ENCODE measurements at places on chromosomes 7 and 10. TPM values are rescaled to one million over a fixed set of nuclear protein-coding genes. Genes with fewer than 3 reads are reported as not detected.

The ITPRID1 gene
- total RNA-seq: 1.6 TPM

The CYP2W1 gene
- total RNA-seq: 6.6 TPM

DNA sequence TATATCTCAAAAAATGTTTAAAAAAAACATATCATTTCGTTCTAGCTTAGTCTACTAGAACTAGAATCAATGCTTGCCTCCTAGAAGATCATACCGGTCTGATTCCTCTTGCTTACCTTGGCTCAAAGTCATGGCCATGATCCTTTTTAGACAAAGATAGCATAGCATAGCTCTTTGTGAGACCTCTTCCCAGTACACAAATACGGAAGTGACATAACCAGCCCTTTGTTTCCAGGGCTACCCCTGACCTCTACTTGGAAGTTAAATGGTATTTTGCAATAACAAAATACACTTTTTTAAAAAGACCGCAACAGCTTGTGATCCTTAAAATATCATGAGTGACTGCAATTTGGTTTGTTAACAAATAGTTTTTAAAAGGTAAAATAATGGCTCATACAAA, 130.7 kb upstream of the NOBOX start:
- no peak overlapping the region for H3K27ac ChIP-seq
- no peaks in the 10 kb centered on the region for H3K27me3 ChIP-seq
- H3K4me1 ChIP-seq: no peaks in the 10 kb centered on the region
- DNase-seq: no peak

DNA sequence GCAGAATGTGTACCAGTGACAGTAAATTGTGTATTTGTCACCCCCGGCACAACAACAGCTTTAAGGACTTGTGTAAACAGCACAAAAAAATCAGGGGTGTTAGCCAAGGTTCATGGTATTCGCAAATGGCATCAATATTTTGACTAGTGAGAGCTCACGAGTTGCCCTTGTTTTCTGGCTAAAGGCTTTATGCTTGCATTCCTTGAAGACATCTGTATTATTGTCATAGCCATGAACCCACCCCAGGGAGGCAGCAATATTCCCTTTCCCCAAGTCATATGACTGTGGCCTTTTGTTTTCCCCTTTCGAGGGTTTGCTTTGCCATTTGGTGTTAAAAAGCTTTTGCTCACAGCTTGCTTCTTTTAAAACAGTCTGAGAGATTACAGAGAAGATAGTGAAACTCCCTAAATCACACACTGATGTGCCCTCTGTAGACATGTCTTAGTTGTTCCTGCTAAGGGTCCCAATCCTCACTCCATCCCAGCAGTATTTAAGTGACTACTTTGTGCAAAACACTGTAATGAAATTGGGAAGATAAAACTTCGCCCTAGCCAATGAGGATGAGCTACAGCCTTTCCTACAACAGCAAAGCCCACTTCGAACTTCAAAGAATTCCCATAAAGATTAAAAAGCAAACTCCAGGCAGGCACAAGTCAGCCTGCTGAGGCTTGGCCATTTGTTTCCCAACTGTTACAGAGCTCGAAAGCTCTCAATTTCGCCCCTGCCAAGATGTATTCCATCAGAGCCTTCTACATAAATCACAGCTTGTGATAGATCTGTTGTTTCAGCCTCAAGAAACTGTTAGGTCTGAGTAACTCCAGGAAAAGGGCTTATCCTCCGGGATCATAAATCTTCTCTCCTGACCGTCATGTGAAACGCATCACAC, 172.3 kb downstream of the ADAM12 start:
- peak; percentile 30 for DNase-seq
- no peak overlapping the region for H3K4me3 ChIP-seq
- no peaks in the 10 kb centered on the region for H3K4me1 ChIP-seq
- no peaks in the 10 kb centered on the region for H3K36me3 ChIP-seq
- H3K27me3 ChIP-seq: no peaks in the 10 kb centered on the region
- peak overlapping the region; percentile 68 for H3K27ac ChIP-seq

GRCh38 chr7:107968449-107968848, 34.5 kb downstream of the LAMB1 start:
- no peaks in the 10 kb centered on the region for H3K27me3 ChIP-seq
- no peak overlapping the region for H3K27ac ChIP-seq
- H3K36me3 ChIP-seq: no peaks in the 10 kb centered on the region
- DNase-seq: no peak

DNA sequence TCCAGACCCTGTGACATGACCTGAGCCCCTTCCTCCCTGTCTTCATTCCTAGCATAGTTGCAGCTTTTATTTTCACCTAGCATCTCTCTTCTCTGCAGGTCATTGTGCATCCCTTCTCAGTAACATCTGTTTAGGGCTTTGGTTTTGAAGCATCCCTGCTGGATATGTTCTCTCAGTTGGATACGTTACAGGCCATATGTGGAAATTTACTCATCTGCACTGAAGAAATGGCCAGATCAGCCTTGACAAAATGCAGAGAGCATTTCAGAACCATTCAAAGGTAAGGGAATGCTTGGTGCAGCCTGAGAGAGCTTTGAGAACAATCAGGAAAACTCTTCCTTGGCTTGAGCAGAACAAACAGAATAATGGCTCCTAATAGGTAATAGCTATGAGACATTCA, 647.0 kb downstream of the KCNMA1 start:
- H3K27me3 ChIP-seq: no peaks in the 10 kb centered on the region
- no peak overlapping the region for H3K4me3 ChIP-seq
- peaks cover 4% of the 10 kb centered on the region for H3K4me1 ChIP-seq
- no peak for DNase-seq
- H3K27ac ChIP-seq: no peak overlapping the region

DNA sequence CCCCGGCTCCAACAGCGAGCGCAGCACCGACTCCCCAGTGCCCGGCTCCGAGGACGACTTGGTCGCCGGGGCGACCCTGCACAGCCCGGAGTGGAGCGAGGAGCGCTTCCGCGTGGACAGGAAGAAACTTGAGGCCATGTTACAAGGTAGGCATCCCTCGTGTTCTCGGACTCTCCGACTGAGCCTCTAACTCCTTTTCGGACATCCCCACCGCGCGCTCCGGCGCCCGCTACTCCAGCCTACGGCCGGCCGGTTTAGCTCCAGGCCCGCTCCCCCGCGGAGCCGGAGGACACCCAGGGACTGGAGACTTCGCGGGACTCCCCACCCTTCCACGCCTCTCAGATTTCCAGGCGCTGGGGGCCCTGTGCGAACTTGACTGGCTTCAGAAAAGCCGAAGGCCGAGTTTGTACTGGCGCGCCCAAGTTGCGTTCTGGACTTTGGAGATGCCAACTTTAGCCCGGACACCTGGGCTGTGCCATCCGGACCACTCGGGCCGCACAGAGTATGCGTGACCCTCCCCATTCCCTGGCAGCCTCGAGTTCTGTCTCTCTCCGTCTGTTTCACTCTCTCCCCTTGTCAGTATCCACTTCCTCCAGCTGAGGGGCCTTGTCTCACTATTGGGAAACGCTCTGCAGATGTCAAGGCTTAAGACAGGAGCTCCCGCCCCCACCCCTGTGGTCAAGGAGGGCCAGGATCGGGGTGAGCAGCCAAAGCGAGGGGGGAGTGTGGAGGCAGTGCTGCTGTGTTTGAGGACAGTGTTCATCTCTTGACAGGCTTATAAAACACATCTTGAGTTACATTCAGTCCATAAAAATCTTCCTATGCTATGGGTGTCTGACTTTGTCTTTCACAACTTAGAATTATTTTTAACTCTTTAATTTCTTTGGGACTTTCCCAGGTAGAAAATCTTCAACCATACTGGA, 777 bp downstream of the BICC1 start:
- peak; percentile 71 for DNase-seq
- H3K4me3 ChIP-seq: peak overlapping the region; percentile 46
- peak overlapping the region; percentile 74 for H3K27ac ChIP-seq
- no peaks in the 10 kb centered on the region for H3K4me1 ChIP-seq

GRCh38 chr7:151792086-151792485, 84.8 kb downstream of the PRKAG2 start:
- no peaks in the 10 kb centered on the region for H3K36me3 ChIP-seq
- H3K4me3 ChIP-seq: no peak overlapping the region
- no peaks in the 10 kb centered on the region for H3K4me1 ChIP-seq
- no peaks in the 10 kb centered on the region for H3K27me3 ChIP-seq
- DNase-seq: no peak
